ENCODE measurements at places on chromosomes 12 and 14.

DNA sequence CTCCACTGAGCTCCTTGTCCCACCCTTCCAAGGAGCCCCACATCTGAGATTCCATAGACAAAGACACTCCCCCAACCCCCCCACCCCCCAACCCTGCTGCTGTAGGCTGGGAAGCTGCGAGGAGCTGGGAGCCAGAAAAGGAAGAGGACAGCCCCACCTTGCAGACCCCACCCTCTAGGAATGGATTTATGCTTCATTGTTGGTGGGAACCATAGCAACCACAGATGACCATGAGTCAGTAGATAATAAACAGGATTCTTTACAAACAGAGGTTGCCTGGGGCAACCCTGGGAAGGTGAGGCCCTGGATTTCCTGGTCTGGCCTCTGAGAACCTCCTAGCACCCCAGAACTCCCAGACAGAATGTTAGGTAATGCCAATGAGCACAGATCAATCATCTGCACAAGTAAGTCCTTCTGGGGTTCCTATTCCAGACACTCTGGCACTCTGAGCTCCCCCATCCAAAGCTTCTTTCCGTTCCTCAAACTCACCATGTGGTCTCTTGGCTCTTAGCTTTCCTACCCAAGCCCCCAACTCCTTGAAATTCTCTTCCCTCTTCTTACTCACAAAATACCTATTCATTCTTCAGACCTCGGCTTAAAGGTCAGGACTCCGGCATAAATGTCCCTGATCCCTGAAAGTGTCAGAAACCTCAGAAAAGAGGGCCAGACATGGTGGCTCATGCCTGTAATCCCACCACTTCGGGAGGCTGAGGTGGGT is 15.2 kb upstream of the PLEKHG6 start:
- no peak for DNase-seq

GRCh38 chr12:78898416-78898815 is 33.8 kb downstream of the SYT1 start:
- DNase-seq = no peak

DNA sequence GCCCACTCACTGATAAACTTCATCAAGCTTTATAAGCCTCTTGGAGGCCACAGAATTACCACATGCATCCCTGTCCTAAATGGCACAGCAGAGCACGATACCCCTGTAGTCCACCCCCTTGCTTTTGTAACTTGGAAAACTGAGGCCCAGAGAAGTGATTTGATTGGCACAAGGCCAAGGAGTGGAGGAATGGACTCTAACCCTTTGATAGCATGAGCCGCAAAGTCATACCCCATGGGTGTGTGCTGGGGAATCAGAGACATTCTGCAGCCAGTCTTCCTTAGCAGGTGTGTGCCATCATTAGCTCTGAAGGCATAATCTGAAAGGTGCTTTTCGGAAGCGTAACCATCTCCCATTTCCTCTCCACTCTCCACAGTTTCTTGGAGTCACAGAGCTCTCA is 28.5 kb upstream of the PWP1 start:
- no peak for DNase-seq

DNA sequence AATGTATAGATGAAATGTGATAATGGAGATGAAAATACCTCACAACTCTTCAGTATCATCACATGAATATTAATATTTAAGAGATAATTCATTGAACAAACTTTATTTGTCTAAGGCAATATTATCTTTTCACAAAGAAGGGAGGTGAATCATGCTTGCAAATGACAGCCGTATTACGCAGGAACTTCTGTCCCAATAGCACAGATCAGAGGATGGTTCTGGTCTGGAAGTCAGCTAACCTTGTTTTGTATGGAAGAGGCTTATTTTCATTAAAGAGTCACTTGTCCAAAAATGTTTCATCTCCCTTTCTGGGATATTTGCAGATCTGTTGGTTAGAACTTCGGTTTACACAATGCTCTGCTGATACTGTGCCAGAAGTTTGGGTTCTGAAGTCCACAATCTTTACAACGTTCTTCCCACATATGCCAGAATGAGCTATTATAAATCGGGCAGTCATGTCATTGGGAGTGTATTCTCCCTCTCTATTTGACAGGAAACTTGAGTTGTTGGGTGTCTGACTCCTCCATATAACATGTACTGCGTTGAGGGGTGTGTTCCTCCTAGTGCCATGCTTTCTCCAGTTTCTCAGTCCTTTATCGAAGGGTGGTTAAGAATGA is 29.8 kb downstream of the YY1 start:
- no peak for DNase-seq

DNA sequence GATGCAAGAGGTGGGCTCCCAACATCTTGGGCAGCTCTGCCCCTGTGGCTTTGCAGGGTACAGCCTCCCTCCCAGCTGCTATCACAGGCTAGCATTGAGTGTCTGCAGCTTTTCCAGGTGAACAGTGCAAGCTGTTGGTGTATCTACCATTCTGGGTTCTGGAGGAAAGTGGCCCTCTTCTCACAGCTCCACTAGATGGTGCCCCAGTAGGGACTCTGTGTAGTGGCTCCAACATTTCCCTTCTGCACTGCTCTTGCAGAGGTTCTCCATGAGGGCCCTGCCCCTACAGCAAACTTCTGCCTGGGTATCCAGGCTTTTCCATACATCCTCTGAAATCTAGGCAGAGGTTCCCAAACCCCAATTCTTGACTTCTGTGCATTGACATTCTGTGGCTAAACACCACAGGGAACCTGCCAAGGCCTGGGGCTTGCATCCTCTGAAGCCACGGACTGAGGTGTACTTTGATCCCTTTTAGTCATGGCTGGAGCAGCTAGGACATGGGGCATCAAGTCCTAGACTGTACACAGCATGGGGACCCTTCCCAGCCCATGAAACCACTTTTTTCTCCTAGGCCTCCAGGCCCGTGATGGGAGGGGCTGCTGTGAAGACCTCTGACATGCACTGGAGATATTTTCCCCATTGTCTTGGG is 24.0 kb upstream of the SLC38A1 start:
- DNase-seq = no peak

DNA sequence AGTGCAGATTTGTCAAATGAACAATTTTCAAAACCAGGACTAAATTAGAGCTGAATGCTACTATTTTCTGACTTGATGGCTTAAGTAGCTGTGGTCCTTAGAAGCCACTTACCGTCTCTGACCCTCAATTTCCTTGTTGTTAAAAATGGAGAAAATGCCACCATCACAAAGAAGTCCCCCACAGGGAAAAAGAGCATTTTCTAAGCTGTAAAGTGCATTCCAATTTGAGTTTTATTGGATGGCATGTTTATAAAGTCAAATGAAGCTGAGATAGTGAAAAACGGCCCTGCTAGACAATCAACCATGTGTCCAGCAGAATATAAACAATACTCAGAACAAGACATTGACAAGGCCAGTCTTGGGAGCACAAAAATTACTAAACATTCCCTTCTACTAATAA is 53.6 kb downstream of the GOLGA5 start:
- DNase-seq = no peak

DNA sequence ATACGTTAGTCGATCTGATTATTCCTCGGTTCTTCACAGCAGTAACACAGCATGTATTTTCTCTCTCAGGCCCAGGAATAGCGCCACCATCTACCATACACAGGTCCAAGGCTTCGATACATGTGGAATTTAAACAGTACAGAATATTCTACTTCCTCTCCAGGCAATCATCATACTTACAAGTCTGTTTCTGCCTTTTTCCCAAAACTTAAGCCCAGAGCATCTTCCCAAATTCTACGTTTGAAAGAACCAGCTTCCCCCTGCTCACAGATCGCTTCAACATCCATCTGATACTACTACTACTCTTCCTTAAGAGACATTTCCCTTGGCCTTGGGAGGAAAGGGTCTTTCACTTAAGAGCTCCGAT is 626 bp downstream of the TXNDC16 start:
- no peak for DNase-seq

GRCh38 chr12:105231396-105231795 is 4.6 kb downstream of the APPL2 start:
- no peak for DNase-seq

DNA sequence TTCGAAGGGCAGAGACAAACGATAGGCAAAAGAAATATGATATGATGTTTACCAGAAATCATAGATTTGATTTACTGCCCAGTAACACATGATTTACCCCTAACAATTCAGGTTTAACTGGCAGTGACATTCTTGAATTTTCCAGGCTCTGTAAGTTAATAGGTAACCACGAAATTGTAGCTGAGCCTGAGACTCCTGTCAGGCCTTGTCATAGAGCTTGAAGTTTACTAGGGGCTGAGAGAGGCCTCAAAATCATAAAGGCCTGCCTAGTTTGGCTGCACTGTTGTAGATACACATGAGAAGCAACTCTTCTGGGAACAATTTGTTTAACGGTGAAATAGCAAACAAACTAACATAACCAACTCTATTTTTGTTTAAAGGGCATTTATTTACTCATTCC is 3.3 kb downstream of the ERP27 start:
- DNase-seq = no peak

DNA sequence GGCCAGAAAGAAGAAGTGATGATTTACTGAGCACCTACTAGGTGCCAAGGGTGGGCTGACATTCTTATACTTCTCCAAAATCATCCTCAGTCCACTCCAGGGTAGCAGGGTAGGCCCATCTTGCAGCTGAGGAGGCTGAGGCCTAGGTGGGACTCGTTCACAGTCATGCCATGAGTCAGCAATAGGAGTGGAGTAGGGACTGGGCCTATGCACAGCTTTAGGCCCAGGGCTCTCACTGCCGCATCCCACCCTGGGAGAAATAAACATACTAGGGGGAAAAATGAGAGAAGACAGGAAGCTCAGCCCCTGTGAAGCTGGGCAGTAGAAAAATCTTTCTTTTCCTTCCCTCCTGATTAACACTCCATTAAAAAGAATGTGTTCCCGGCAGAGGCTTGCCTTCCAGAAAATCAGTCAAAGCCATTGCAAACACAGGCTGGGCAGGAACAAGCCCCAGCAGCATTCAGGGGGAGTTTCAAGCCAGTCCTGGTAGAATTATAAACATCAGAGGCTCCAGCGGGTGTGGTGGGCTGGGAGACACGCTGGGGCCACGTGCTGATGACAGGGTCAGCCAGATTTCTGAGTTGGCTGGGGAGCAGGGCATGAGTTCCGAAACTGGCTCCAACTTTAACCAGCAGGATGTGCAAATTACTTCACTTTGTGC is 1.8 kb downstream of the HSPB8 start:
- no peak for DNase-seq

DNA sequence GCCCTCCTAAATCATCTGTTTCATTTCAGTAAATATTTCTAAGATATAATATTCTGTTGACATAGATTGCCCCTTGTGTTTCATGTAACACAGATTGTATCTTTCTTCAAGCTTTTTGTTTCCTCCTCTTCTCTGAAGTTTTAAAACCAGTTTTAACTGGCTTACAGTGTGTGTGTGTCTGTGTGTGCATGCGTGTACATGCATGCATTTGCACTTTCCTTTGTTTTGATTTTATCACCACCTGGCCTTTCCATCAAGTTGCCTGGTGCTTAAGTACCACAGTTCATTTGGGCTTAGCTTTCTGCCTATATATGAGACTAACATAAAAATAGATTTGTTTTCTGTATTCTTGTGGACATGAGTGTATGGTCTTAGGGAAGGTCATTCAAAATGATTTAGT is 31.9 kb downstream of the ETNK1 start:
- no peak for DNase-seq

GRCh38 chr12:28457785-28458184 is 267.5 kb downstream of the CCDC91 start:
- no peak for DNase-seq

DNA sequence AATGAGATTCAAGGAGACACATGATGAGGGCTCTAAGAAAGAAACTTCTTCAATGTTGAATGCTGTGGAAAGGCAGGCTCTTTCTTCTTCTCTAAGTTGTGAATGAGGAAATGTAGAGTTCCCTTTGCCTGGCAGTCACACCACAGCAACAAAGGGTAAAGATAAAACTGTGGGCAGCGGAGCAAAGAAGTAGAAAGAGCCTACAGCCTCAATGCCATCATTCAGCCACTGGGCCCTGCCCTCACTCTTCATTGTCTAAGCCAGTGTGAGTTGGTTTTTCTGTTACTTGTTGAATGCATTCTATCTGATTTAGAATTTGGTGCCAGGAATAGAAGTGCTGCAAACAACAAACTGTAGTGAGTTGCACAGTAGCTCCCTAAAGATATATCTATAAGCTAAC is 12.2 kb downstream of the SDR9C7 start:
- no peak for DNase-seq

GRCh38 chr12:49388682-49389386 is 21.6 kb downstream of the SPATS2 start:
- DNase-seq = peak; percentile 49

DNA sequence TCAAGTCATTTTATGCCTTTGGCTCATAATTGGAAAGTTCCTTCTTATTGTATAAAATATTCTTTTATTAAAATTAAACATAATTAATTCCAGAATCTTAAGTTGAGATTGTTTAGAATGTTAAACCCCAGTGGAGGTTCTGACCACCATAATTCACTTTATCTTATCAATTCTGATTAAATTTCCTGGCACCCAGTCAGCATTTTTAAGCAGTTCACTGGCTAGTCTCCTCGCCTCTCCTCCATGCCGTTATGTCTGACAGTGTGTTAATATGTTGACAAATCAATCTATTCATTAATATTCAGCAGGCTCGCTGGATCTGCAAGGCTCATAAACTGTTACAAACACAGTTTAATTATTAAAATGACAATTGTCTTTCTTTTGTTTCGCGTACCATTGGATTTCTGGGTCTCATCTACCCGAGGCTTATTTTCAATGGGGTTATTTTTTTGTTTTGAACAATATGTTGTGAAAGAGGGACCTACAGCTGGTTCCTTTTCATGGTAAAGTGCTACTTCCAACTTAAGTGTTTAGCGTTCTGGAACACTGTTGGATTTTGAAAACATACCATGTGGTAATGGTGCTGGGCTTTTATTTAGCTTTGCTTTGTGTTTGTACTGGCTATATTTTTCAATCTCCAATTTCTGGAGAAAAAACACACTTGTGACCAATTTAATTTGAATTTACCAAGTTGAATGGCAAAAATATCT is 339.7 kb downstream of the PRKD1 start:
- no peak for DNase-seq

- DNase-seq = no peak
These were observed 36.6 kb upstream of the ASPG start for GRCh38 chr14:104048758-104049507.

DNA sequence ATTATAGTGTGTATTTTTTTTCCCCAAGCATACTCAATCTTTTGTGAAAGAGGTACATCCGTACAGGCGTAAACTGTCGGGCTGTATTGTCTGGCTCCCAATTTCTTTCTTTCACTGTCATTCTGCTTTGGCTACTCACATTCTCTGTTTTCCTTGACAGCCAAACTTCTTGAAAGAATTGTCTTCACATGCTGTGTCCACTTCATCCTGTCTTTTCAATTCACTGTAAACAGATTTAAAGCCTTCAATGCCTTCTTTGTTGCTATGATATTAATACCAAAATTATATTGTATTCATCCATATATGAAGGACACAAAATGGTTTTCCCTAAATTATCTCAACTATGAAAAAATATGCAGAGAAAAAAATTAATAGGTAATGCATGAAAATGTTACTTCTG is 6.0 kb upstream of the ATP23 start:
- no peak for DNase-seq

DNA sequence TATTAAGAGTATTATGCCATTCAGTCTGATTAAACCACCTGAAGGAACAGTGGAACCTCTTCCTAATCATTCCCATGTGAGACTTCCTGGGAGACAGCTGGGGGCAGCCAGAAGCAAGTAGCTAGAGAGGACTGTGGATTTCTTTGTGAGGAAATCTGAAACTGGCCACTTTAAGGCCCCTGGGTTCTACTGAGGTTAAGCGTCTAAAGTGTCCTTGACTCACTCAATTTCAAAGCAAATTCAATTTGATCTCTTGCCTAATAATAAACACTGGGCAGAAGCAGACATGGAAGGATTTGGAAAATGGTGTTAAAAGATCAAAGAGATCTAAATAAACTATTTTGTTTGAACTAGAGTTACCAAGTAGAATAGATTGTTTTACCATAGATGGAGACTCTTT is 909.9 kb downstream of the NRXN3 start:
- DNase-seq = no peak

All from activated CD4-positive, alpha-beta T cell treated with anti-CD3 and anti-CD28 coated beads for 4 hours (primary cell).